ENCODE measurements at places on chromosomes 12 and 14. TPM values are rescaled to one million over a fixed set of nuclear protein-coding genes. Genes with fewer than 3 reads are reported as not detected.

Gene KRT75
- not detected for polyA plus RNA-seq

Gene NPAS3
- polyA plus RNA-seq, result 0.29 TPM

Gene STON2
- polyA plus RNA-seq, result 0.33 TPM

Gene FSCB
- polyA plus RNA-seq, result not detected

Gene ANO2
- polyA plus RNA-seq, result 12.2 TPM

Gene SYT10
- polyA plus RNA-seq, result not detected

Gene LBHD2
- 0.19 TPM for polyA plus RNA-seq

Gene FGD4
- polyA plus RNA-seq, result 2.6 TPM
